ENCODE measurements at places on chromosomes 4 and X.
A peak's percentile ranks its signal among the peaks of the same experiment; 100 is the strongest.

DNA sequence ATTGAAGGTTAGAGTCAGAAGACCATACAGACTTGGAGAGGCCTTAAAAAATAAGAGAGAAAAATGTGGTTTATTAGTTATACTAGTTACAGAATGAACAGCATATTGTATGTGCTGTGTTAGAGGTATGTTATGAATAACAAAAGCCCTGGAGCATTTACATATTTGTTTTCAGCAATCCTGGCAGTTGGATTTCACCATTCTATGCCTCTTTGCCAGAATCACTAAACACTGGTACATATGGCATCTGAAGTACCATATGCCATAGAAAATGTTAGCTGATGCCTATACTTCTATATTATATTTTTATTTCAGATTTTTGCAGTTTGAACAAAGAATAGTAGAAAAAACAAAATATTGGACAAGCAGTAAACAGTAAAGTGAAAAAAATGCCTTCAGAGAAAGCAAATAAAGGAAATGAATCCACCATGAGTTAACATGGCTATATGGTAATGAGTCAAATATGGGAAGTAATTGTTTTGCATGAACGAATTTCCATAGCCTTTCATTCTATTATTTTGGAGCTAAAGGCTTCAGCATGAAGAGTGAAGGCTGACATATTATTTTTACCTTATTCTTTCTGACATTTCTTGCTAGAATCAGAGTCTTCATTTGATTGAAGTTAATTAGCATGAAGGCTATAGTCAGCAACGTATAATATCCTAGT lies 41.9 kb upstream of the PRDM8 start:
- no peak for DNase-seq

DNA sequence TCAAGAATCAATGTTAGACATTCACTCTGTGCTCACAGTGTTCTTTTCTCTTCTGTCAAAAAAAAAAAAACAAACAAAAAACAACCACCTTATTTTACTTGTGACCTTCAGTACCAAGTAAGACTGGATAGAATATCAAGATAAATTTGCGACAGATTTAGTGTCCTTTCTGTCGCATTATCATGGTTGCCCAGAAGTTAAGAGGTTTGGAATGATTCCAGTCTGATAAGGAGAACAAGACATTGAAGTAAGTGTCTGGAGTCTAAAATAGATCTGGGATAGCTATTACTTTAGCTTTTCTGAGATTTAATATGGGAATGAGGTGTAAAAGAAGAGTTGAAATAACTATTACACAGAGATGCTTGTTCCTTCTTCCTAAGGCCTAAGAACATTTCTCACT lies 31.7 kb downstream of the SNCA start:
- DNase-seq: no peak

- no peak for DNase-seq
Observed at GRCh38 chr4:69095301-69095731, 958 bp upstream of the UGT2B7 start.

- no peak for DNase-seq
Observed at GRCh38 chr4:139700568-139700967, 34.9 kb downstream of the MGST2 start.

DNA sequence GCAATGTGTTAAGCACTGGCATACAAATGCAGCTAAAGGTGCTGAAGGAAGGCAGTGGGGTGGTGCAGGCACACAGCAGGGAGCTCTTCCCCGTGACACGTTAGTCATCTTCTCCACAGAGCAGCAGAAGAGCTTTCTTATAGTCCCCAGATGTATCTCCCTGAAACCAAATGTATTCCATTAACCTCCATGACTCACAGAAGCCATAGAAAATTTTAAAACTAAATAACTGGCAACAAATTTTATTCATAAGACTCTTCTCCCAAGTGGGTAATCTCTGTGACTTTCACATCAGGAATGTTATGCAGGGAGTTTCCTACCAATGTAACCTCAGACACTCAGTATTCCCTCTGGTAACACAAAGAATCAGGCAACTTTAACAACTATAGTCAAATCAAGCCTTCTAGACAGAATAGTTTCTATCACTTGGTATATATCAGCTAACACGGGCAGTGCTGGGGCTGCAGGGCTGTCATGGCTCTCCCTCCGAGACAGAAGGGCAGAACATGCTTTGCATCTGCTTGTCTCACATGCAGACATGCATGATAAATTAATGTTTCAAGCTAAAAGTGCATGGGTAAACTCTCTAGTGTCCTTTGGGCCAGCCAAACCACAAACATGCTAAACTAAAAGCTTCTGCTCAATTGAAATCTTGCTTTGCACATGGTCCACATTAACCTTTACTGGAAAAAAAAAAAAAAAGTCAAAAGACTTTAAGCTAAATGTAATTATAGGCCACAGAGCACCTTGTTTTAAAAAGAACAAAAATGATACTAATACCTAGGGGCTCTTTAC lies 28.2 kb downstream of the ANXA5 start:
- DNase-seq: peak; percentile 97

GRCh38 chr4:154877110-154877760 lies 96.2 kb downstream of the RBM46 start:
- DNase-seq: peak; percentile 5

- DNase-seq: no peak
Observed at GRCh38 chr4:90857081-90857820, 730.1 kb downstream of the CCSER1 start.

DNA sequence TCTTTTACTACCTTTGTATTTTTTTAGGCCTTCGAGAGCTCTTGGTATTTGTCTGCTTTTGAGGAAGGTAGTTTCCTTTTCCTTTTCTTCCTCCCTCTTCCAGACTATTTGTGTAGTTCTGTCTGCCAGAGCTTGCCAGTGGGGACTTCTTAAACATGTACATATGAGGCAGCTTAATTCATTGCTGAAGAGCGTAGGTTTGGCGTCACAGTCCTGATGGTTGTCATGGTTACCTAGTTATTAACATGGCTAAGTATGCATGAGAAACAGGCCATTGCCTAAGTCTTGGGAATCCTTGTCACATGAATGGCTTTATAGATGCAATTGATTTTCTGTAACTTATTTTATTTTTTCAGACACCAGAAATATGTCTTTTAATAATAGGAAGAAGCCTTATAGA lies 48.5 kb upstream of the ARMCX2 start:
- peak; percentile 17 for DNase-seq

DNA sequence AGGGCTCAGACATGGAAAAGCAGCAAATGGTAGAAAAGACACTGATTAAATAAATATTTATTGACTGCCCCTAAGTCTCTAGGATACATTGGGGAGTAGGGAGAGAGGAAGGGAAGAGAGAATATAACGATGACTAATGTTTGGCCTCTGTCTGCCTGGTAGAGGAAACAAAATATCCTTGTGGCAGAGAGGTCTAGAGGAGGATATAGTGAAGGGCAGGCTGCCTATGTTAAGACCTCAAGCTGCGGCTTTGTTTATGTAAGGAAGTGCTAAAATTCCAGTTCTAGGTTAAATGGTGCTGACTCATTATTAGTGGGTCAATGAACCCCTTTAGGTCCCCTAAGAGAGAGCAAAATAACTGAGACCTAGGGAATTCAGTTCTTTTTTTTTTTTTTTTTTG lies 427.3 kb upstream of the FTHL17 start:
- peak; percentile 9 for DNase-seq
